ENCODE measurements at places on chromosomes 13 and 19. TPM values are rescaled to one million over a fixed set of nuclear protein-coding genes. Genes with fewer than 3 reads are reported as not detected.
A peak's percentile ranks its signal among the peaks of the same experiment; 100 is the strongest.

GRCh38 chr19:19096641-19097627 lies 33.1 kb downstream of the SLC25A42 start:
- no peaks in the 10 kb centered on the region for H3K4me1 ChIP-seq
- DNase-seq = no peak
- peaks cover 67% of the 10 kb centered on the region for H3K36me3 ChIP-seq
- H3K27ac ChIP-seq = no peak overlapping the region
- H3K27me3 ChIP-seq = no peaks in the 10 kb centered on the region

GRCh38 chr13:20689291-20689690 lies 14.2 kb upstream of the IL17D start:
- H3K36me3 ChIP-seq = peaks cover 3% of the 10 kb centered on the region
- DNase-seq = no peak
- H3K4me1 ChIP-seq = peaks cover 5% of the 10 kb centered on the region
- no peaks in the 10 kb centered on the region for H3K27me3 ChIP-seq
- H3K4me3 ChIP-seq = no peak overlapping the region

Gene KCNK6
- total RNA-seq = 1.8 TPM

DNA sequence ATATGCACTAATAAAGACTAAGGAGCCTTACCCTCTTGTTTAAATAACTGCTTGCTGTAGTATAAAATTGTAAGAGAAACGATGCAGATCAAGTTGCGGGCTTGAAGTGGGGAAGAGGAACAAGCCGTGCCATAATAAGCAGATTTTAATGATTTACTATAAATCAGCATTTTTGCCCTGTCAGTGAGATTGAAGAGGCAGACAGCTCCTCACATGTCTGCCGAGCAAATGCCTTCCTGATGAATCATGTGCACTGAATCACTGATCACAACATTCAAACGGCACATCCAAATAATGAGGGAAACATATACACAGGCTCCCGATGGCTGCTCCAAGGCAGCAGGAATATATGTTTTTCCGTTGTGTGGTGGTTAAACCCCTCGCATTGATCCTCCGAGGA lies 282.9 kb downstream of the TSHZ3 start:
- DNase-seq = peak; percentile 50
- peaks cover 7% of the 10 kb centered on the region for H3K4me1 ChIP-seq
- H3K36me3 ChIP-seq = no peaks in the 10 kb centered on the region
- no peaks in the 10 kb centered on the region for H3K27me3 ChIP-seq
- no peak overlapping the region for H3K27ac ChIP-seq
- no peak overlapping the region for H3K4me3 ChIP-seq

Gene CEACAM20
- not detected for total RNA-seq

DNA sequence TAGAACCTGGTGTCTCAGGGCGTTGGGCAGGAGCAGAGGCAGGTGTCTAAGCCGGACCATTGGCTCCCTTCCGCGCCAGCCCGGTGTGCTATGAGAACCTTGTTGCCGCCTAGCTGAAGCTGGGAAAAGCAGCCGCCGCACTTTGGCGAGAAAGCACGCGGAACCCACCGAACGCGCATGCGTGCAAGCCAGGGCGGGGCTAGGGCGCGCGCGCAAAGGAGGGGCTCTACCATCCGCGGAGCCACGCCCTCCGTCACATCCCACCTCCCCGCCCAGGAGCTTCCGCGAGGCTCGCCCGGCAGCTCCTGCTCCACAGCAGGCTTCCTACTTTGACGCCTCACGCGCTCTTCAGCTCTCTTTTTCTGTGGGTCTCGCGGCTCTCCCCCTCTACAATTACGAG lies 51.3 kb downstream of the WDR87 start:
- H3K4me3 ChIP-seq = peak overlapping the region; percentile 4
- no peak overlapping the region for H3K27ac ChIP-seq
- peaks cover 11% of the 10 kb centered on the region for H3K4me1 ChIP-seq
- no peaks in the 10 kb centered on the region for H3K36me3 ChIP-seq
- peak; percentile 24 for DNase-seq
- H3K27me3 ChIP-seq = peaks cover 4% of the 10 kb centered on the region

- no peak overlapping the region for H3K27ac ChIP-seq
- no peaks in the 10 kb centered on the region for H3K36me3 ChIP-seq
- no peaks in the 10 kb centered on the region for H3K27me3 ChIP-seq
- H3K4me1 ChIP-seq = no peaks in the 10 kb centered on the region
Measured at GRCh38 chr13:111034811-111035210, 80.3 kb upstream of the ARHGEF7 start.

Gene ZNF30
- 7.7 TPM for total RNA-seq

DNA sequence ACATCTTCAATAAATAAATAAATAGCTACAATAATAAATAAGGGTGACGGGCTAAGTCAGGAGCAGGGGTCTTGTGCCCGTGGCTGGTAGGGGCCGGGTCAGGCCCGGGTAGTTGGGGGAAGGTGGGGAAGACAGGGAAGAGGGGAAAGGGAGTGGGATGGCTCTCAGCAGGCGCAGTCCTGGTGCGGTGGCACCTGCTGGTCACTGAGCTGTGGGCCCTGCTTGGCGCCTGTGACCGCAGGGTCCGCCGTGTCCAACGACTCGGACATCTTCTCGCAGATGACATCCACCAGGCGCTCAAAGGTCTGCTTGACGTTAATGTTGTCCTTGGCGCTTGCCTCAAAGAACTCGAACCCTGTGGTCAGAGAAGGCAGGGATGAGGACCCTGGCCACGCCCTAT lies 4.3 kb downstream of the MPV17L2 start:
- H3K4me1 ChIP-seq = peaks cover 23% of the 10 kb centered on the region
- no peak for DNase-seq
- H3K36me3 ChIP-seq = peaks cover 67% of the 10 kb centered on the region
- no peak overlapping the region for H3K27ac ChIP-seq
